ENCODE measurements at places on chromosomes 5 and 9.

DNA sequence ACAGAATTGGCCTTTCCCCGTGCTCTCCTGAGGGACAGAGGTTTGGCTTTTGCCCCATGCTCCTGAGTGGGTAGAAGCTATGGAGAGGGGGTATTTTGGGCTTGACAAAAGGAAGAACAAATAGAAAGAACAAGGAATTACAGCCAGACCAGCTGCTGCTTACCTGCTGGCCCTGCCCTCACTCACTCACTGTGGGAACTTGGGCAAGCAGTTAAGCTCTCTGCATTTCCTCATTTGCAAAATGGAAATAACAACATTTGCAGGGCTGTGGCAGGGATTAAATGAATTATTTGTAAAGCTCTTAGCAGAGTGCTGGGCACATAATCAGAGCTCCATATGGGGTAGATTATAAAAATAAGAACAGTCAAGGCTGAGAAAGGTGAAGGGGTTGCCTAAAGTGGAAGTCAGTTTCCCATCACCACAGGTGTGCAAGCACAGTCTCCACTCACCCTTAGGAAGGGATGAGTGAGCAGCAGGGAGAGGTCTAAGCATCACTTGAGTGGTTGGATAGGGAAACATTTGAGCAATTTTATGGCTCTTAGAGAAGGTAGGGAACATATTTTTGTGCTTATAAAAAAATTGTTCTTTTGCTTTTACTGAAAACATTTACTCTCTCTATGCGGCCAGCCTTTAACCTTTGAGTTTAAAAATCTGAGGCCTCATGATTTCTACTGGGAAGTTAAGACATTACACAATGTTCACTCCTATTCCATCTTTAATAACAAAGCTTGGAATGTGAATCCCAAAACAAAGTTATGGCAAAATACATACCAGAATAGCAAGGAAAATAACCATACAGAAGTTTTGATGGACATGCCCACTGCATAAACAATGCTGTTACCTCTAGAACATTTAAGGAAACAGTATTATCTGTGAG lies 42.8 kb upstream of the LHFPL2 start:
- DNase-seq, result no peak

DNA sequence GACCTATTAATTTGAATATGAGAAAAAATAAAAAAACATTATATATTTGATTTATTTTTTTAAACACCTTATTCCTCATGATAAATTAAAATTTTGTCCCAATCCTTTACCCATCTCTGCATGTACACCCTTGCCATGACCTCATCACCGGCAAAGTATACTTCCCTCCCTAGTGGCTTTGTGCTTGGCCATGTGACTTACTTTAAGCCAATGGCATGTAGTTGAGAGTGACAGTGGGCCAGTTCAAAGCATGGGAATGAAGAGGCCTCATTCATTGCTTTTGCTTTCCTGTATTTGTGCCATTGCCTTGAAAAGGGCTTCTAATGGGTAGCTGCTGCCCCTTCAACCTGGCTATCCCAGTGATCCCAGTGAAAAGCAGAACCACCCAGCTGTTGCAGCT lies 31.2 kb downstream of the C9 start:
- DNase-seq, result no peak

DNA sequence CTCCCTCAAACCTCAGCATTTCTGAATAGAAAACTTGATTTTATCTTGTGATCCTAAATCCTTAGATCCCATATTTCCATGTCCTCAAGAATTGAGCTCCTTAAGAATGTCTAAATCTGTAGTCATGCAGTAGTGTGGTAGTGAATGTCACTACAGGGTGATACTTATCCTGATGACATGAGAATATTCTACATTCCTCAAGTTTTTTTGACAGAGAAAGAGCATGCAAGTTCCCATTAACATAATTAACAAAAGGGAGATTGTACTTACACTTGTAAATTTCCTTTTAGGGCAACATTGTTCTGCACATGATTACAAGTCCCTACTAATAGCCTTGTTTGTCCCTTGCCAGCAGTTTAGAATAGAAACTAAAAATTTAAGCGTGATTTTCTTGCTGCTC lies 352.3 kb downstream of the PTPRD start:
- no peak for DNase-seq

DNA sequence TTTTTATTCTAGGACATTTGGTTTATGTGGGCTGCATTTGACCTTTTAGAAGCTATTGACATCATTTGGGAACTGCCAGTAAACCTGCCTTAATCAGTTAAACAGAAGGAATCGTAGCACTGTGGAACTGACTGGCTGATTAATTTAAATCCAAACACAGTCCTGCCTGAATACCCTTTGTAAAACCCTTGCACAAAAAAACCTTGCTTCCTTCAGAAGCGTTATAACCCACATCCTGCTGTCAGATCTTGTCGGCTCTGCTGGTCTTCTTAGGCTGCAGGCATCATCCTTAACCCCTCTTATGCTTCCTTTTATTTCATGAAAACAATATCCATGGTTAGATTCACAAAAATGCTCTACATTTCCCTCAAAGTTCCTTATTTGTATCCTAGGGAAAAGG lies 46.3 kb downstream of the PAM start:
- no peak for DNase-seq

DNA sequence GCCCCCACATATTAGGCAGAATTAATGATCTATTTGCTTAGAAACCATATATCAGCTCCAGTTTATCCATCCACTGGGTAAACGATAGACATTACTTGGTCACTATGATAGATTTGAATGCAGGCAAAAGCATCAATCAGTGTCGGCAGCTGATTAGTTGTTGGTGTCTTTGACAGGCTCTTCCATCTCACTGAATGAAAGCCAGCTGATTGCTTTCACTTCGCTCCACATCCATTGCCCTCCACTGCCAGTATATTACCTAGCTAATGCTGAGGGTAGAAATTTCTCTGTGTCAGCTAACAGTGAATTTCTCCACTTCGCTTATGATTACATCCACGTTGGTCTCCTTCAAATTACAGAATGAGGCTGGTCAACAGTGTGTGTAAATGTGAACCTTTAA lies 821.3 kb upstream of the TYRP1 start:
- DNase-seq, result no peak

GRCh38 chr5:109496112-109496511 lies 86.3 kb upstream of the PJA2 start:
- no peak for DNase-seq

DNA sequence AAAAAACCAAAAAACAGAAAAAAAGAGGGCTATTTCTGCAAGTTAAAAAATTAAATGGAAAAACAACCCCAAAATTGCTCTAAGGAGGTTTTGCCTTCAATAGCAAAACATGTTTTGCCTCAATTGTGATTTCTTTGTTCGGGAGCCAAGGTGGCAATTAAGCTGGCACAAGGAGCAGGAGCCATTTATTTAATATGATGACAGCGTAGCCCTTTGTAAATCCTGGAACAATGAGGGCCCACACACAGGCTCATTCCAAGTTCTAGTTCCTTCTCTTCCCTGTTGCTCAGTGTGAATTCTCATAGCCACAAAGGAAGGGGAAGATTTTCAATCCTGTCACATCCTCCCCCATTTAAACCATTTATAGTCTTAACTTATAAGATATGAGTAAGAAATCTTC lies 353.2 kb downstream of the PDE4D start:
- DNase-seq, result no peak

- DNase-seq, result no peak
Measured at GRCh38 chr5:10849278-10849677, 88.2 kb upstream of the DAP start.

DNA sequence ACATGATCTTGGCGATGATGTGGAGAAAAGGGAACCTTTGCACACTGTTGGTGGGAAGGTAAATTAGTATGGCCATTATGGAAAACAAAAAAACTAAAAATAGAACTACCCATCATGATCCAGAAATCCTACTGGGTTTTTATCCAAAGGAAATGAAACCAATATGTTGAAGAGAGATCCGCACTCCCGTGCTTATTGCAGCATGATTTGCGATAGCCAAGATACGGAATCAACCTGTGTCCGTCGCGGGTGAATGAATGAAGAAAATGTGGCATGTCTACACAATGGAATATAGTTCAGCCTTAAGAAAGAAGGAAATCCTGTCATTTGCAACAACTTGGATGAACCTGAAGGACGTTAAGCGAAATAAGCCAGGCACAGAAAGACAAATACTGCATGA lies 84.5 kb downstream of the TTLL11 start:
- DNase-seq, result no peak

- no peak for DNase-seq
Measured at GRCh38 chr5:104345222-104346016, 782.8 kb upstream of the NUDT12 start.

- no peak for DNase-seq
Measured at GRCh38 chr5:135356522-135357318, 42.3 kb downstream of the MACROH2A1 start.

- no peak for DNase-seq
Measured at GRCh38 chr9:112132356-112132755, 42.7 kb downstream of the SUSD1 start.

- DNase-seq, result no peak
Measured at GRCh38 chr5:85533341-85534047, 1084.2 kb upstream of the COX7C start.

DNA sequence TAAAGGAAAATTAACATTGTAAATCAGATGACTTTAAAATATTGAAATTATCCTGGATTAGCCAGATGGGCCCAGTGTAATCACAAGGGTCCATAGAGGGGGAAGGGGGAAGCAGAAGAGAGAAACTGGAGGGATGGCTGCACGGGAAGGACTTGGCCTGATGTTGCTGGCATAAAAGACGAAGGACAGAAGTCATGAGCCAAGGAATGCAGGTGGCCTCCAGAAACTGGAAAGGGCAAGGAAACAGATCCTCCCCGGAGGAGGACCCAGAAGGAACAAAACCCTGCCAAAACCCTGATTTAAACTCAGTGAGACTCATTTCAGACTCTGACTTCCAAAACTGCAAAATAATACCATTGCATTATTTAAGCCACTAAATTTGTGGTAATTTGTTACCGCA lies 100.2 kb downstream of the ADAMTS2 start:
- DNase-seq, result no peak

GRCh38 chr5:111741278-111741677 lies 15.7 kb downstream of the NREP start:
- DNase-seq, result no peak

DNA sequence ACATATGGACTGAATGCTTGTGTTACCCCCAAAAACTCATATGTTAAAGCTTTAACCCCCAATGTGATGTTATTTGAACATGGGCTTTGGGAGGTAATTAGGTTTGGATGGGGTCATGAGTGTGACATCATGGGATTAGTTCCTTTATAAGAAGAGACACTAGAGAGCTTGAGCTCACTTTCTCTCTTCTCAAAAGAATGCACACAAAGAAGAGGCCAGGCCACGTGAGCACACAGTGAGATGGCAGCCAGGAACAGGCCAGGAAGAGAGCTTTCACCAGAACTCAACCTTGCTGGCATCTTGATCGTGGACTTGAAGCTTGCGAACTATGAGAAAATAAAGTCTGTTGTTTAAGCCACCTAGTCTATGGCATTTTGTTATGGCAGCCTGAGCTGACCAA lies 360.6 kb downstream of the NR2F1-AS1 start:
- no peak for DNase-seq

GRCh38 chr5:59542306-59542705 lies 351.2 kb downstream of the PDE4D start:
- DNase-seq, result no peak

DNA sequence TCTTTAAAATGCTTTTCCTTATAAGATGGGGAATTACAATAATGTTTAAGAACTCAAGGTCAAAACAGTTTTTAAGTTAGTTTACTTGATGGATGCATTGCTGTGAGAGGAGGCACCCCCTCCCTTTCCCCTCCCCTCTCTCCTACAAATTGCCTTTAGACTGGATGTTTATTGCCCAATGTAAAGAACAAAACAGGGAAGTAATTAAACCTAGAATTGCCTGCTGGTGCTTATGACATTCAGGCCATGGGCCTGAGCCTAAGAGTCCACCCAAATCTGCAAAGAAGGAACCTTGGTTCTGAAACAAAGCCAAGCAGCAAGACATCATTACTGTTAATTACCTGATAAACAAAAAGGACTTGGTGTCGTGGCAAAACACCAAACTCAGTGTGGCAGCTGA lies 630.3 kb downstream of the ISL1 start:
- DNase-seq, result no peak

- DNase-seq, result no peak
Measured at GRCh38 chr5:112491257-112491656, 72.2 kb upstream of the EPB41L4A start.

DNA sequence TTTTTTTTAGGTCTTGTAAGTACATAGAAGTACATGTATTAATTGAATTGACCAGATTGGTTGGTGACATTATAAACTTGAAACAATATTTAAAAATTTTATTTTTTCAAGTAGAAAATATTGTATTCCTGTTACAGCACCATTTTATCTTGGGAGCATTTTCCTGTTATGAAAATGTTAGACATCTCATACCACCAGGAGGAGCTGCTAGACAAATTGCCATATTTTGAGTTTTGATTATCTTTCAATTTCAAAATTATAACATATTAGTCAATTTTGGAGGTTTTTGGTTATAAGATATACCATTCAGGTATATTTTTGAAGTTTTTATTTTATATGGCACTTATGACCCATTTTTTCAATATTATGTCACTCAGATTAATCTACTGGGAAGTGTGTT lies 84.4 kb downstream of the CNTLN start:
- no peak for DNase-seq

GRCh38 chr5:132782101-132782500 lies 5.1 kb upstream of the SEPTIN8 start:
- no peak for DNase-seq

GRCh38 chr9:34688329-34689115 lies 2.6 kb downstream of the CCL19 start:
- no peak for DNase-seq

GRCh38 chr5:159034083-159034824 lies 65.5 kb downstream of the EBF1 start:
- no peak for DNase-seq

DNA sequence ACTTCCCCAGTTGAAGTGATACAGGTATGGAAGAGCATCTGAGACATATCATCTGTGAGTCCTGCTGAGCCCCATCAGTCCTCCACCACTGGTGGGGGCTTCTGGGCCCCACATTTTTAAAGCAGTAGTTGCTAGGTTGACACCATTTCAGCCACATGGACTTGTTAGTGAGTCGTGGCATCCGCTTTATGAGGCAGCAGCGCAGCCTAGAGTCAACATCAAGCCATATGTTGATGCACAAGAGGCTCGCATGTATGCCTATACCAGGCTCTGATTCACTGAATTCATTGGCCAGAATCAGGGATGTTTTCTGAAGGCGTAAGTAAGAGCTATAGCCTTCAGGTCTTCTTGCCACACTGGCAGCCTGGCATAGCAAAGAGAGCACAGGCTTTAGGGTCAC lies 26.8 kb downstream of the ZNF346 start:
- no peak for DNase-seq

DNA sequence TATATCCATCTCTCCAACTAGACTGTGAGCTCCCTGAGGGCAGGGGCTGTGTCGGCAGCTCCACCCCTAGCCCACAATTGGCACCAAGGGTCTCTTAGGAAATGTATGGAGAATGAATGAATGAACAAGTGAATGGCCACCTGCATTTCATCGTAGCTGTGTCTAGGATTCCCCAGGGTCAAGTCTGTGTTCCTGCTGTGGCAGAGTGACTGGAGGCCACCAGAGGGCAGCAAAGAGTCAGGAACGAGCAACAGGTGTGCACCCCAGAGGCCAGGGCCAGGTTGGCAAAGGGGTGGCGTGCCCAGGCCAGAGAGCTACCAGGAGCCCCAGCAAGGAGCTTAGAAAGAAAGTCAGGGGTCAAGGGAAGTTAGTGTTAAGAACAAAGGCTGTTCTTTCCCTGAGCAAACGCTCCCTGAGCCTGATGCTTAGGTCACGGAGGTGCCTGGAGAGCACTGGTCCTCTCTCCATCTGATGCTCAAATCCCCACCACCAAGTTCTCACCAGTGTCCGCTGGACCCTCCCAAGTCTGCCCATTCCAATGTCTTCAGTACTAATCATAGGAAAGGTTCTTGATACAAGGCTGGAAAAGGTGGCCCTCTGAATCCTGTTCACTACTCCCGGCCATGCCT lies 160.7 kb downstream of the PAX5 start:
- DNase-seq, result no peak
